ENCODE measurements at places on chromosomes 5 and 9. TPM values are rescaled to one million over a fixed set of nuclear protein-coding genes. Genes with fewer than 3 reads are reported as not detected.

Gene BTNL8
- total RNA-seq: 1.2 TPM

Gene ZFAND5
- 369 TPM for total RNA-seq

Gene PDLIM7
- total RNA-seq: 97.6 TPM

Gene GHR
- 3.0 TPM for total RNA-seq

Gene DCTN3
- 81.9 TPM for total RNA-seq

Gene OR1K1
- total RNA-seq: not detected

Gene SPINK7
- not detected for total RNA-seq

Gene ANKRD18A
- 2.0 TPM for total RNA-seq

Gene POLR1E
- total RNA-seq: 16.9 TPM

Measured in upper lobe of left lung (tissue), 6 donors.